ENCODE measurements at places on chromosomes 7 and 10.

DNA sequence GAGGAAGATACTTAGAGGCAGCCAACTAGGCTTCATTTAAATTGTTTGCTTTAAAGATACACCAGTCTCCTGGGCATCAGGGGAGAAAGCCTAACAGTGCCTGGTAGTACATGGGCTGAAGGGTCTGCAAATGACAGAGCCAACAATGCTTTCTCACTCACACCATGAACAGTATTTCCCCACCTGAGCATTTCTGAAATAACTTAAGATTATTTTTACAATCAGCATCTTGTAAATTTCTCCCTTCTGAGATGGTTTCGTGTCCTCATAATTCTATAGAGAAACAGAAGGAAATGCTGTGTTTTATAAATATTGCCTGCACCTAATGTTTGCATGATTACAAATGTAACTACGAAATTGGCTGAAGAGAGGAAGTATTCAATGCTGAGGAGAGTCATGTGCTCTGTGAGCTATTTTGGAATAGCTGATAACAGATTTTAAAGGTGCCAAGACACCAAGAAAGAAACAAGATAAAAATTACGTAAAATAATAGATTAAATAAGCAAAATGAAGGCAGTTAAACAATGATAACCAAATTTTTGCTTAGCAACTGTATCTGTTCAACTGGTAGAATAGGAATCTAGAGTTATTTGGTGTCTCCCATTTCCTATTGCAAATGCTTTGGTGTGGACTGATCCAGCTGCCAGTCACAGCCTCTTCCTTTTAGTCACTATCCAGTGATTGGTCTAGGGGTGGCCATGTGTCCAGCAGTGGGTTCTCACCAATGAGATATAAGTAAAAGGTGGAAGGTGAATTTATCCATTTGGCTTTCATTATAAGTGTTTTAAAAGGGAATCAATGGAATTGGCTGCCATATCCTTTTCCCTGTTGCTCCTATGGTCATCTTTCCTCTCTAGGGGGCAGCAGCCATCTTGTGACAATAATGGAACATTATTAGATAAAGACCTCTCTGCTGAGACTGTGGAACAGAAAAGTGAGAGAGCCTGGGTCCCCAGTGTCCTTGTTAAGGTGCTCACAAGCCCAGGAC is 167.9 kb upstream of the SLC26A5 start:
- no peak for DNase-seq

GRCh38 chr10:116657863-116658551 is 37.3 kb downstream of the PNLIPRP2 start:
- no peak for DNase-seq

DNA sequence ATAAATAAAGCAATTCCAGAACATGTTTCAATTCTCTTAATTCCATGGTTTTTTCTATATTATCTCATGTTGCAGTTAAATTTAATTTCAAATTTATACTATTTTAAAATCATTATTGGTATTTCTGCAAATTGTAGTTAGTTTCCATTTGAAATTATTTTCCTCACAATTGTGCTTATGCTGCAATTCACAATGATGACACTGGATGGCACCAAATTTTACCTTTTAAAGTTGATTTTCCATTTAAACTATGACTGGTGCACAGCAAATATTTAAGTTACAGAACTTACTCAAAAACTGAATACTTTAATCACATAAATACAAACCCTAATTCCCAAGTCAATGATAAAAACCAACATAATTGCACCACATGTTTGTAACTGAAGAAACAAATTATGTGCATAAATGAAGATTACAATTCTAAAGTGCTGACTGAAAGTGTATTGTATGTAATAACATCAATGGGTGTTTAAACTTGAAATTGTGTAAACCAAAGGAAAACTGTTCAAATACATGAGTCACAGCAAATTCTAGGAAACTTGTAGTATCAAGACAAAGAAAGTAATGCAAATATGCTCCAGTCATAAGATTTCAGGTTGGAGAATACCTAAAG is 75.3 kb upstream of the AASS start:
- no peak for DNase-seq

- DNase-seq, result no peak
Measured at GRCh38 chr7:37659971-37660565, 23.5 kb upstream of the GPR141 start.

DNA sequence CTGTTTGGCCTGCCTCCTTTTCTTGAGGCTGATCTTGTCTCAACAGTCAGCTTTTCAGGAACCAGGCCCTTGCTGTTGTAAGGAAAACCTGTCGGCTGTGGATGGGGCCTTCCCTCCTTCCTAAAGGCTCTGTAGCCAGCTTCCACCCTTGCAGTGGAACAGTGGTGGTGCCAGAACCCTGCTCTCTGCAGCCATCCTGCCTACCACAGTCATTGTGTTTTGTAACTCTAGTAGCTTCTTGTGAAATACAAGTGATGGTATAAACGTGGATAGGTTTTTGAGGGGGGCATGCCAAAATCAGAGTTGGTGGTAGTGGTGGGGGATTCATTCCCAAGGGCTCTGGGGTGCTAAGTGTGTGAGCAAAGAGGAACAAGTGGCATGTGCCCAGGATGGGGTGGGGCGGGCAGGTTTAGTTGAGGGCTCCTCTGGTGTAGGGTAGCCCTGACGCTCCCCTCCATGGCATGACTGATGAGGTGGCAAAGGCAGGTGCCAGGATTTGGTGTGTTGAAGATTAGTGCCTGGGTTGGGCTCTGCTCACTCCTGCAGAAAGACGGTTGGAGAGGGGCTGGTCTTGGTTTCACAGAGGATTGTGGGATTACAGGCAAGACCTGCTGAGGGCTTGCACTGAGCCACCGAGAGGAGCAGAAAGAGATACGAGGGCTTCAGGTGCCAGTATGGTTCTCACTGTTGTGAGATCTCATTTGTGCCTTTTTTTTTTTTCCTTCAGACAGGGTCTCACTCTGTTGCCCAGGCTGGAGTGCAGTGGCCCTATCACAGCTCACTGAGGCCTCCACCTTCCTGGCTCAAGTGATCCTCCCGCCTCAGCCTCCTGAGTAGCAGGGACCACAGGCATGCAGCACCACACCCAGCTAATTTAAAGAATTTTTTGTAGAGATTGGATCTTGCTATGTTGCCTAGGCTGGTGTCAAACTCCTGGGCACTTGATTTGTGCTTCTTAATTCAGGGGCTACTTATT is 7.4 kb downstream of the TSPAN14 start:
- DNase-seq, result no peak
